ENCODE measurements at places on chromosomes 7 and 10.

DNA sequence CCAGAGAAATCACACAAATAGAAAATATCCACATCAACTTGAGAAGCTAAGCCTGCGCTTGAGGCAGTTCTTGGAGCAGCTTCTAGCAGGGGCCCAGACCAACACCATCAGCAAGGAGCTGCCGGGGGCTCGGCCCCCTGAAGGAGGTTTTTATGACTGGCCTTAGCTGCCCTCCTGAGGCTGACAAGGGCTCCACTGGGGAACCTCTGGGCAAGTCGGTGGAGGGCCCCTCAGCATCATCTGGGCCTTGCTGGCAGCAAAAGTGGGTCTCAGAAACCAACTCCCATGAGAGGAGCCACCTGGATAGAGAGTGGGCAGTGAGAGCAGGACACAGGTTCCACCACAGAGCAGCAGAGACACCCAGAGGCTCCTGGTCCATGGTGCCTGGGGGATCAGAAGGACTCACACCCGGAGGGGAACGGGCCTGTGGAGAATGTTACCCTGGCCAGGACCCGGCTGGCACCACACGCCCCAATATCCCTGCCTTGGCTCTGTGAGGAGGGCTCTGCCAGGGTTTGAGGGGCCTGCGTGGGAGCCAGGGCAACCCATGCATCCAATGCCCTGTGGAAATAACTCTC, 55.9 kb downstream of the NEUROG3 start:
- DNase-seq = no peak

GRCh38 chr10:122044713-122045112, 55.8 kb downstream of the TACC2 start:
- DNase-seq = no peak

DNA sequence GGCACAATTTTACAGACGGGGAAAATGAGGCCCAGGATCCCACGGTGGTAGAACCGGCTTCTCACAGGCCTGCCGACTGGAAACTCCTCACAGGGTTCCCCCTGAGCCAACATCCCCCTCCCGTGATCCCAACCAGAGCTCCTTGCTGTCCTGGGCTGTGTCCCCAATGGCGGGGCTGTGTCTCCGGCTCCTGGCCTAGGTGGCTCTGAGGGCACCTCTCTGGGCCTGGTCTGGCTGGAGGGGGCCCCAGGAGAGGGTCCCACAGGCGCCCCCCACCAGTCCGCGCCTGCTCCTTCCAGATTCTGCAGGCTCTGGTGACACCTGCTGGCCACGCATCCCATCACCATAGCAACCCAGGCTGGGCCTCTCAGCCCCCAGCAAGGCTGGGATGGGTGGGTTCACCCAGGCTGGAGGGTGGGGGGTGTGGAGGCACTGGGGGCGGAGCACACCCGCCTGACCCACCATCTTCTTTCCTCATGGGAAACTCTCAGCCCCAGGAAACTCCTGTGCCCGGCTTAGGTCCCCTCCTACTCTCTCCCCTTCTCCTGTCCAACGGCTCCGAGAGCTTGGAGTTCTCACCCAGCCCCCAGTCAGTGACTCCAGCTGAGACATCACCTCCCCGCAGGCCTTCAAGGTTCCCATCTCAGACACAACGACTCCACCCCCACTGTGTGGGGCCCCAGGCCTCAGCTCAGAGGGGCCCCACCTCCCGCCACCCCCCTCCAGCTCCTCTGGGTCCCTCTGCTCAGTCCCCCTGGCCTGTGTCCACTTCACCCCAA, 27.1 kb upstream of the TNRC18 start:
- DNase-seq = peak; percentile 33

DNA sequence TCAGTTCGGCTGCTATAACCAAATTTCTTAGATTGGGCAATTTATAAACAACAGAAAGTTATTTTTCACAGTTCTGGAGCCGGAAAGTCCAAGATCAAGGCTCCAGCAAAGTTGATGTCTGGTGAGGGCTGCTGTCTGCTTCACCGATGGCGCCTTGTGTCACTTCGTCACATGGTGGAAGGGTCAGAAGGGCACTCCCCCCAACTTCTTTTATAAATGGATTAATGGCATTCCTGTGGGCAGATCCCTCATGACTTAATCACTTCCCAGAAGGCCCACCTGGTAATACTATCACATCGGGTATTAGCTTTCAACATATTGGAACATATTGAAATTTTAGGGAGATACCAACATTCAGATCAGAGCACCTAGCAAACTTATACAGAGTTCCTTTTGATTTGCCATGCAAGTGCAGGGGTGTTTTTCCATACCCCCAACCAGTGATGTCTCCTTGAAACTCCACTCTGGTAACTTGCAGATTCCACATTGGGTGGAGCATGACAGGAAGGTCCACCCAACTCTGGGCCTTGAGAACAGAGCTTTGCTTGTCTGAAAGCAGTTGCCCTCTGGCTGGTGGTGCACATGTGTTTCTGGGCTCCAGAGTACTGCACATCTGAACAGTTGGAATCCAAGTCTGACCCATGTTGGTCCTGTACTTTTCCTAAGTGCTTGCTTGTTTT, 85.1 kb upstream of the KMT2E start:
- no peak for DNase-seq

- no peak for DNase-seq
Observed at GRCh38 chr7:151461096-151461941, 21.4 kb upstream of the CRYGN start.

- DNase-seq = no peak
Observed at GRCh38 chr10:4003348-4003973, 218.5 kb upstream of the KLF6 start.

Measured in CD4-positive, alpha-beta T cell (primary cell).